ENCODE measurements at places on chromosomes 5 and 9.
A peak's percentile ranks its signal among the peaks of the same experiment; 100 is the strongest.

DNA sequence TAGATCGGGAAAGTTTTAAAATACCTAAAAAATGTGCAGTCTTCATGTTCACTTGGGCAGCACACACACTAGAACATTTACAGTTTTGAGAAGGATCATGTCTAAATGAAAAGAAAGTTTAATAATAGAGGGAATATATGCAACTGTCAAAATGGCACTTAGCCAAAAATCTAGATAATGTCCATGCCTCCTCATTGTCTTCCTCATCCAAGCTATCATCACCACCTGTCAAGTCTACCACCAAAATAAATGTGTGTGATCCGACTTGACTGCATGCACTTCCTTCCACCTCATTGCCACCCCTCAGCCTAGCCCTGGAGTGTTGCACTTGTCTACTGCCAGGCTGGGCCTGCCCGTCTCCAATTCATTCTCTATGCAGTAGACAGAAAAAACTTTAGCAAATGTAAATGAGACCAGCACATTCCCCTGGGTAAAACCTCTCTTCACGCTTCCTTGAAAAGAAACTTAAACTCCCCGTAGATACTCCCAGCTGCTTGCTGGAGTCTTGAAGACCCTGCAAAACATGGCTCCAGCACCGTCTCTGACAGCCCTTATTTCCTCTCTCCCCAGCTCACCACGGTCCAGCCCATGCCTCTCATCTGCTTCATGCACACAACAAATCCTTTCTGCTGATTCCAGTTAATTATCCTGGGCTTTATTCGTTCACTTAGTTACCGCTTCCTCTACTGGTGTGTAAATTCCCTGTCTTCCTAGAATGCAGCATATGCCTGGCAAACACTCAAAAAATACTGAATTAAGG lies 66.9 kb downstream of the FANCC start:
- no peak for DNase-seq

DNA sequence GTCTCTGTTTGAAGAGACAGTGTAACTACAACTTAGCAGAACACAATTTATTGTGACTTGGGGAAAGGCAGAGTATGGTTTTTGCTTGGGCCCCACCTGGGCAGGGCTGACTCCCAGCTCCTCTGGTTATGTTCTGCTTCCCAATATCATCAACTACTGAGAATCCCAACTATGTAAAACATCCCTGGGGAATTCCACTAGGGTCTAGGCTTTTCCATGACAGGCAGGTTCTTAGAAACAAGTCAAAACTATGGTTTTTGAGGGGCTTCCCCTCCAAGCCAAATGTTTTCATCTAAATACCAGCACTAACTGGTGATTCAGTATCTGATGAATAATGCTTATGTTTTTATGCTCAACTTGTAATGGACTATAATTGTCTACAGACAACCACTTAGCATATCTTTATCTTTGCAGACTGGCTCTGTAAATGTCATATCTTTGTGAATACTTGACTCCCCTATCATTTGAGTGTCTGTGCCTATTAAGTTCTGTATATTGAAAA lies 409.5 kb downstream of the PDE4D start:
- no peak for DNase-seq

GRCh38 chr5:151005950-151006576 lies 14.3 kb upstream of the GPX3 start:
- DNase-seq = no peak

DNA sequence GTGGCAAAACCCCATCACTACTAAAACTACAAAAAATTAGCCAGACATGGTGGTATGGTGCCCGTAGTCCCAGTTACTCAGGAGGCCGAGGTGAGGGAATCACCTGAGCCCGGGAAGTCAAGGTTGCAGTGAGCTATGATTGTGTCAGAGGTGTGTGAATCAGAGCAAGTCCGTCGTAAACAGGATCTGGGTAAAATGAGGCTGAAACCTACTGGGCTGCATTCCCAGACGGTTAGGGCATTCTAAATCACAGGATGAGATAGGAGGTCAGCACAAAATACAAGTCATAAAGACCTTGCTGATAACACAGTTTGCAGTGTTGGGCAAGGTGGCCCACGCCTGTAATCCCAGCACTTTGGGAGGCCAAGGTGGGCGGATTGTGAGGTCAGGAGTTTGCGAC lies 1.9 kb upstream of the CLTB start:
- no peak for DNase-seq

DNA sequence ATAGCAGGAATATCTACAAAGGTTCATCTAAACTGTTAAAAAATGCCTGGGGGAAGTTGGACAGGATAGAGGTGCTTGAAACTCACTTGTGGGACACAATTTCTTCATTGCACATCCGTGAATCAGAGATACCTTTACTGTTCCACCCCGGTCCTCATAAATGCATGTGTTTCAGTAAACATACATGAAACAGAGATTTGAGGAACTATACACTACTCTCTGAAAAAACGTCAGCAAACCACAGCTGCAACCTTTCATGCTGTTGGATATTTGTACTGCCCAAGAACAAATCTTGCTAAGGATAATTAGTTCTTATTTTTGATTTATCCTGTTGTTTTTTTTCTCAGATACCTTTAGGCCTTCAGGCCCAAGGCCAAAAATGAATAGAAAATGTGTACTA lies 337.3 kb downstream of the KDM4C start:
- no peak for DNase-seq

DNA sequence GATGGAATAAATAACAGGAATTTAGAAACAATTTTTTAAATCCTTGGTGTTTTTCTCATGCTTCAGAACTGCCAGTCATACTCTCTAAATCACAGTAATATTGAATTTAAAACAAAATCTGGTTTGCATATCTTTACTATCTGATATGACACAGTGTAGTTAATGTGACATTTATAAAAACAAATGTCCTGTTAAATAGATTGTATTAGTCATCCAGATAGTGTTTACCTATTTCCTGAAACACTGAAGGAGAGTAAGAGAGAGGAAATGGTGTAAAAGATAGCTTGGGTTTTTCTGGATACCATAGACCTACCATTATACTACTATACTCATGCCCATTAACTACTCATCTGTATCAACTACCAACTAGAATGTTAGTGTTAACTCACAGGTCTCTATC lies 292.3 kb downstream of the MAN2A1 start:
- DNase-seq = no peak

DNA sequence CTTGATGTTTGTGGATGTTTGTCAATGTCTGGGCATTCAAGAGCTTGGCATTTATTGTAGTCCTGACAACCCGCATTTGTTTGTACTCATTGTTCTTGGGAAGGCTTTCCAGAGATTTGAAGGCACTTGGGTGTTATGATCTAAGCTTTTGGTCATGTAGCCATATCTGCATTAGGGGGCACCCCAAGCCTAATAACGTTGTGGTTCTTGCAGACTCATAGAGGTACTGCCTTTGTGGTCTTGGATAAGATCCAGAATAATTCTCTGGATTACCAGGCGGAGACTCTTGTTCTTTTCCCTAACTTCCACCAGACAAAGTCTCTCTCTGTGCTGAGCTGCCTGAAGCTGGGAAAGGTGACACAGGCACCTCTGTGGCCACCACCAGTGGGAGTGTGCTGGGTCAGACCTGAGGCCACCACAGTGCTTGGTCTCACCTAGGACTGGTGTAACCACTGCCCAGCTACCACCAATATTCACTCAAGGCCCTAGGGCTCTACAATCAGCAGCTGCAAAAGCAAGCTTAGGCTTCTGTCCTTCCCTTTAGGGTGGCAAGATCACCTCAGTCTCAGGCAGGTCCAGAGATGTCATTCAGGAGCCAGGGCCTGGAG lies 144.4 kb upstream of the TAS2R1 start:
- DNase-seq = no peak

GRCh38 chr5:124701873-124702425 lies 44.5 kb downstream of the ZNF608 start:
- no peak for DNase-seq

- DNase-seq = no peak
Measured at GRCh38 chr5:105885266-105885665, 1785.5 kb downstream of the EFNA5 start.

GRCh38 chr9:73007966-73008672 lies 55.3 kb upstream of the ALDH1A1 start:
- DNase-seq = no peak

DNA sequence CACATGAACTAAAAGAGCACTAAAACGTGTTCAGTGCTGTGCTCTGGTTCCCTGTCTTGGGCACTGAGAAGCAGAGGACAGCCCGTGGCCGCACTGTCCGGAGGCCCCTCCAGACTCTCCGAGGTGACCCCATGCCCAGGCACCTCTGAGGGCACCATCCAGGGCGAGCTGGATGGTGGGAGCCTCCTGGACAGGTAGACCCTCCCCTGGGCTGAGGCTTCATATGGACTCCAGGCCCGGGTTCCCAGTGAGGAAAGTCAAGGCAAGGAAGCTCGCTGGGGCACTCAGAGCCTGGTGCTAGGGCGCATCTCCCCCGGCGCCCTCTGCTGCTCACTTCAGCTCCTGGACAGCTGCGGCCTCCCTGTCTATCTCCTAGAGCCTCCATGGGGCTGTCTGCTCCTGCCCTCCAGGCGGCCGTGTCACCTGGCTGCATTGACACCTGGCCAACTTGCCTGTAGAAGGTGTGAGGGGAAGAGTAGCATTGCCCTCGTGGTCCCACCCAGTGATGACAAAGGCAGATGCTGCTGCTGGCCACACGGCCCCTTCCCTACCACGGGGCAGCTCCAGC lies 178.2 kb upstream of the IRX1 start:
- DNase-seq = no peak

- DNase-seq = no peak
Measured at GRCh38 chr9:126916909-126917308, 2.3 kb downstream of the RALGPS1 start.

- DNase-seq = no peak
Measured at GRCh38 chr5:982377-983237, 26.0 kb upstream of the NKD2 start.

DNA sequence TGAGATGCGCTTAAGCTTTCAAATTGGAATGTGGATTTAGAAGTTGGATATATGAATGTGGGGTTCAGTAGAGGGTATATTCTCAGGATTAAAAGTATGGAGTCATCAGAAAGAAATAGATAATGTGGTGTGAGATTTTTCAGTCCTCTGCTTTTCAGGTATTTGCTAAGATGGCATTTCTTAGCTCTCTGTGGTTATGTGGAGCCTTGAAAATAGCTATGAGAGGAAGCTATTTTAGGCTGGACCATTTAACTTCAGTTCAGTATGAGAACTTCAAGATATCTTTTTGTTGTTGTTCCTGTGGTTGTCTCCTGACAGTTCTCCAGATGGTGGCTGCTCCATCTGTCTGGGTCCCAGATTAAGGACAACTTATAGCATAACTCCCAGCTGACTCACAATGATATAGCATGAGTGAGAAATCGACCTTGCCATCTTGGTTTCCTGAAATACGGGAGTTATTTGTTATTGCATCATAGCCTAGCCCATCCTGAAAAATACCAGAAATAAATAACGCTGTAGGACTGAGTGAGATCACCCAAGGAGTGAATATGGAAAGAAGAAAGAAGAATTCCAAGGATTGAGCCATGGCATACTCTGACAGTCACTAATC lies 461.5 kb downstream of the ANXA1 start:
- DNase-seq = no peak

DNA sequence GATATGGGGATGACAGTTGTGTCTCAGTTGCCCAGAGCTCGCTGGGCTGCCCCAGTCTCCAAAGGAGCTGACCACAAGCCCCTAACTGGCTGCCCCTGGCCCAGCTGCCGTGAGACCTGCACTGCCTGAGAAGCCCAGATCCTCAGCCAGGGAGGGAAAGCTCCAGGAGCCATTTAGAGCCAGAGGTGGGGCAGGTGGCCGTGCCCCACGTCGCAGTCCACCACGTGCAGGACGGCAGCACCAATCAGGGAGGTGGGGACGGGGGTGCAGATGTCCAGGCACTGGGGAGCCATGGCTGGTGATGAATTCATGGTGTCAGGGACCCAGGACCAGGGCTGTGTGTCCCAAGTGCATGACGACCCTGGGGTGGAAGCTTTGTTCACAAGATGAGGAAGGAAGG lies 13.4 kb downstream of the PRRX2 start:
- DNase-seq = no peak

- no peak for DNase-seq
Measured at GRCh38 chr5:81233080-81233634, at the start of gene CKMT2. TSS of gene CKMT2 (plus strand) at chr5:81233322. CDS start at chr5:81251133, 17,811 bp downstream.

GRCh38 chr5:133612249-133612860 lies at the start of gene FSTL4:
TSS of gene FSTL4 (minus strand) at chr5:133612541.
- no peak for DNase-seq

DNA sequence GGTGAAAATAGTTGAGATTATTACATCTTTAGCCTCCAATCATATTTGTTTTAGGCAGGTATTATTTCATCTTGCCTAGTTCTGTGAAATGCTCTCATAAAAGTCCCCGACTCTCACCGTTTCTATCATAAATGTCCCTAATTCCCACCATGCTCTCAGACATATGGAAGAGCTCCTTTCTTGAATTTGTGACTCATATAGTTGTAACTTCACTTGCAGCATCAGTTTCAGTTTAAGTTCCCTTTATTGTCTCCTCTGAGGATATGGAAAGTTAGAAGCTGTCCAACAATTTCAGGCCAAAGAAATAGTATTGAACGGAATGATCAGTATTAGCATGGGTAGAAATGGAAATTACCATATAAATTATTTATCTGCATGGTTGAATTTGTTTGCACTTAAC lies 187.5 kb upstream of the NR4A3 start:
- no peak for DNase-seq

- DNase-seq = no peak
Measured at GRCh38 chr5:110702300-110702699, 24.2 kb downstream of the TMEM232 start.

- no peak for DNase-seq
Measured at GRCh38 chr5:169920474-169920873, 59.8 kb downstream of the INSYN2B start.

- DNase-seq = no peak
Measured at GRCh38 chr9:78807286-78807685, 510.4 kb downstream of the PSAT1 start.

- peak; percentile 74 for DNase-seq
Measured at GRCh38 chr9:127802576-127803443, at the start of gene FPGS. TSS of gene FPGS (plus strand) at chr9:127802882. CDS start at chr9:127802925, 43 bp downstream.

DNA sequence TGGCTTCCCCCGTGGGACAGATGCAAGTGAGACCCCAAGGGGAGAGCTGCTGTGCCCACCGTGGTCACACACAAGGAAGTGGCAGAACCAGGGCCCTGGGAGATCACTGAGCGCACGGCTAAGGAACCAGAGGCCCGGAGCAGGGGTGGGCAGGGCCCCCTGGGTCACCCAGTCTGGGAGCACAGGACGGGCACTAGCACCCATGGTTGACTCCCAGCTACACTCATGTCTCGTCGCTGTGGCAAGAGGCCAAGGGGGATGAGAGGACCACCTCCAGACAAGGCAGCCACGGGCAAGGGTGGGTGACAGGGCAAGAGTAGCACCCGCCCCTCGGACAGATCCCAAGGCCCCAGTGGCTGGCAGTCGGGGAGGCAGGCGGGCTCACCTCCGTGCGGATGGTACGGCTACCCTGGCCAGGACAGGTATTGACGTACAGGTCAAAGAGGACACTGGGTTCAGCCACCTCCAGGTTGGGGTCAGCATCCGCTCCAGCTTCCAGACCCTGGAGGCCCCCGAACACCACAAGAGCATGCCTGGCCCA lies 5.1 kb downstream of the ENDOG start:
- no peak for DNase-seq

DNA sequence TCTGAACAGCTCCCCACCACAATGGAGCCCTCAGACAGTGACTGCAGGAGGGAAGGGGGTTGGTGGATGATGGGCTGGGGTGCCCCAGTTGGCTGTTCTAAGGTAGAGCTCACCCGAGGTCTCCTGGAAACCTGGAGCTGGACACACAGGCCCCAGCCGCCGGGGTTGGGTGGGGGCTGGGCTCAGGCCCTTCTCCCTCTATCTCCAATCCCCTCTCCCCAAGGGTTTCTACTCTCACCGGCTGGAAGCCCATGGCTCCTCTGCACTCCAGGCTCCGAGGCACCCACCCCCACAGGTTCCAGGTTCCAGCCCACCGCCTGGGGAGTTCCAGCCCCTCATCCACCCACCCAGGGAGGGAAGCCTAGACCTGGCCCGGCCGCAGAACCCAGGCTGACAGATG lies 766 bp downstream of the NR5A1 start:
- no peak for DNase-seq
